ENCODE measurements at places on chromosomes 6 and 20.

GRCh38 chr6:119140196-119141140 lies 62.0 kb upstream of the FAM184A start:
- no peak for DNase-seq

GRCh38 chr6:169800116-169800667 lies 48.8 kb downstream of the ERMARD start:
- DNase-seq, result no peak

- DNase-seq, result no peak
Measured at GRCh38 chr6:2205396-2205795, 40.0 kb downstream of the GMDS start.

- no peak for DNase-seq
Measured at GRCh38 chr6:107542192-107542668, 52.3 kb downstream of the SOBP start.

GRCh38 chr6:113854531-113855499 lies 2.3 kb upstream of the MARCKS start:
- DNase-seq, result no peak

DNA sequence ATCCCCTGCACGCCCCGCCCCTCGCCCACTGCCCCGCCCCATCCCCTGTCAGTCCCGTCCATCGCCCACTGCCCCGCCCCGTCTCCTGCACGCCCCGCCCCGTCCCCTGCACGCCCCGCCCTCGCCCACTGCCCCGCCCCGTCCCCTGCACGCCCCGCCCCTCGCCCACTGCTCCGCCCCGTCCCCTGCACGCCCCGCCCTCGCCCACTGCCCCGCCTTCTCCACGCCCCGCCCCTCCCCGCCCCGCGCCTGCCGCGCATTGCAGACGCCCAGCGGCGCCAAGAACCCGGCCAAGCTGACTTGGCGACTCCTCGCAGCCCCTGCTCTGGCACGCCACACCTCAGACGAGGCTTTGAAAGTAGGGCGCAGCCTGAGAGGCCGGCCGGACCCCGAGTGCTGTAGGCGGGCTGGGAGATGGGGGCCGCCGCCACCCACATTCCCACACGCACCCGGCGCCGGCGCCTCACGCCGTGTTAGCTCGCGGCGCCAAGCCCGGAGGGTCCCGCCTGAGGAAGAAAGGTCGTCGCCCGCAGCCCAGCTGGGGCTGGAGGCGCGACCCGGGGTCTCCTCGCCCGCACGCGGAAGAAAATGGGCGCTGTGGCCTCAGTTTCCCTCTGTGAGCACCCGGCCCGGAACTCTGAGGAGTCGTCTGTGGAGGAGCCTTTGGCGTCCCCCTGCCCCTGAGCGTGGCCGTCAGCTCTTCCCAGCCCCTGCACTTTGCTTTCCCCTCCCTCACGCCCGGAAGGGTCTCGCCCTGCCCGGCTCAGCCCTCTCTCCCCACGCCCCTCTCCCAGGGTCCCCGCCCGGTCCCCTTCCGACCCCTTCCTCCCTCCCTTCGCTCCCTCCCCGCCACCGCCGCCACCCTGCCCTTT lies at the start of gene RAD21L1:
Gene RAD21L1, plus strand, starts transcription at position 262 of the 872 bp plus-strand sequence. CDS start 2,410 bp downstream, outside the sequence.
- peak; percentile 82 for DNase-seq

- no peak for DNase-seq
Measured at GRCh38 chr6:115159733-115160132, 816.9 kb upstream of the HS3ST5 start.

DNA sequence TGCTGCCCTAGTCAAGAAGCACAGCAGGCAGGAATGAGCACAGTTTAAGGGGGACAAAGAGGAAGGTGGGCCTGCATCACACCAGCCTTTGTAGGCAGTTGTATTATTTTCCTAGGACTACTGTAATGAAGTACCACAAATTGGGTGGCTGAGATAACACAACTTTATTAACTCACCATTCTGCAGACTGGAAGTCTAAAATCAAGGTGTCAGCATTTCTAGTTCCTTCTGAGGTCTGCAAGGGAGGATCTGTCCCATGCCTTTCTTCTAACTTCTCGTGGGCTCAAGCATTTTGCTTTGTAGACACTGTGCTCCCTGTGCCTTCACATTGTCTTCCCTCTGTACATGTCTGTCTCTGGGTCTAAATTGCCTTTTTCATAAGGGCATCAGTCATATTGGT lies 488.5 kb upstream of the JARID2 start:
- no peak for DNase-seq

GRCh38 chr6:111837641-111838500 lies 35.4 kb downstream of the FYN start:
- no peak for DNase-seq

- DNase-seq, result peak; percentile 64
Measured at GRCh38 chr20:31560094-31560745, 44.9 kb upstream of the ID1 start.

DNA sequence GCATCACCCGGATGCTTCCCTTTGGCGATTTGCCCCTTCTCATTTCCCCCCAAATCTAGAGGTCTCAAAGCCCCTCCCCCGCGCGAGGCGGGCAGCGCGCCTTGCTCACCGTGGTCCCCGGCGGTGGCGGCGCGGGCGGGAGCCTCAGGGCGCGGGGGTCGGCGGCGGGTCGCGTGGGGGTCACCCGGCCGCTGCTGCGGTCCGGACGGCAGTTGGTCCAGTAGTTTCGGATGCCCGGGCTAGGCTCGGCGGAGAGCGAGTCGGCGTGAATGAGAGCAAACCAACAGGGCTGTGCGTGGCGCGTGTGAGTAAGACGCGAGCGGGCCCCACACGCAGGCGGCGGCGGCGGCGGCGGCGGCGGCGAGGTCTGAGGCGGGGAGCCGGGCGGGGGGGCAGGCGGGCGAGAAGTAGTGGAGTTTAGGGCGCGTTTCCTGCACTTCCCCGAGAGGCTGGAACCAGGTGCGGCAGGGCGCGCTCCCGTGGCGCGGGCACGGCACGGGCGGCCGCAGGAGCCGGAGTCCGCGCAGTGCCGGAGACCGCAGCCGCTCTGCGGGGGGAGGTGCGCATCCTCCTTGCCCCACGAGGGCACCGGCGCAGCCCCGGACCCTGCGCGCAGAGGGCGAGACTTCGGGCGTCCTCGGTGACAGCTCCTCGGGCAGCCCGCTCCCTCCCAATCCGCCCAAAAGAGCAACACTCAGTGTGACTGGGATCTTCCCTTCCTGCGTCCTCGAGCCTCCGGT lies 567 bp downstream of the HS3ST5 start:
- DNase-seq, result no peak

DNA sequence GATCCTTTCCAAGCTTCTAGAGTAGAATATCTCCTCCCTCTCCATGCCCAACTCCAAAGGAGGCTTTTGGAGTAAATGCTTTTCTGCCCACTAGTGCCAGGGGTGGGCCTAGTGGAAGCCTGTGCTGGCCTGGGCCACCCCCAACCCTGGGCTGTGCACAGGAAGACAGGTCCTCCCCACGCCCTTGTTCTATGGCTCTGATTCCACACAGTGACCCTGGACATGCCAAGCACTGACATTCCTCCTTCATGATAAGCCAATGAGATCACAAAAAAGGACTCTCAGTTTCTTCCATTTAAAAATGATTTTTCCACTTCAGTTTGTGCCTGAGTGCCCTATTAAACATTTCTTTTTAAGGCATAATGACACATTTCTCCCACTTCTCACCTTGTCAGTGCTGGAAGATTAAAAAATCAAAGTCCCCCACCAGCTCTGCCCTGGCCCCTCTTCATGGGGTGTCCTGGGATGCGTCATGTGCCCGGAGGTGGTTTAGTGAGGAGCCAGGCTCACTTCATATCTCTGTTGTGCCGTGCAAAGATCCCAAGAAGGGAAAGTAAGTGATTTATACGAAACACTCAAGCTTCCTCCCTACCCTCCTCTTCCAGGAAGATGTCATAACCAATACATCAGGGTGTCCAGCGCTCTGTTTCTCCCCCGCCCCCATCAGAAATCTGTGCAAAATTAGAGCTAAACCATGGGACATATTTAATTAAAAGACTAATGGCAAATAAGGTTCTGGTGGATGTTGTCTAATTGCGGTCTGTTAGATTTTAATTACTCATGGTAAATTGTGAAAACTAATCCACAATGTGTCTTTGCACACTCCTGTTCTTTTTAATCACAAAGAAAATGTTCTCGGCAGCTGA lies 255.0 kb downstream of the NRN1 start:
- no peak for DNase-seq

DNA sequence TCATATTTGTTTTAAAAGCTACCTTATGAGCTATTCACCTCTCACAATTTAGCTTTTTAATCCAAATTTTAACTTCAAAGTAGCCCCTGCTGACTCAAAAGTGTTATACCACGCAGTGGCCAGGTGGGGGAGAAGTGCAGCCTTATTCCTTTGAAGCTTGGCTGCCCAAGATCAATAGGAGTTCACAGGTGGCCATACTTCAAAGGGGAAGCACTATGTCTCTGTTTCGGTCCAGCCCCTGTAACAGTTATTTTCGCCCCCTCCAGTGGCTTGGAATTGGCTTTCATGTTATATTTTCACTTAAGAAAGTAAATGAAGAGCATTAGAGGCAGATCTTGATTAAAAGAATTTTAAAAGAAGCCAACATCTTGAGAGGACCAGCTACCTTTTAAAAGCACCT lies 608.4 kb downstream of the EPHA7 start:
- no peak for DNase-seq

GRCh38 chr6:139764498-139764986 lies 390.1 kb upstream of the CITED2 start:
- no peak for DNase-seq

DNA sequence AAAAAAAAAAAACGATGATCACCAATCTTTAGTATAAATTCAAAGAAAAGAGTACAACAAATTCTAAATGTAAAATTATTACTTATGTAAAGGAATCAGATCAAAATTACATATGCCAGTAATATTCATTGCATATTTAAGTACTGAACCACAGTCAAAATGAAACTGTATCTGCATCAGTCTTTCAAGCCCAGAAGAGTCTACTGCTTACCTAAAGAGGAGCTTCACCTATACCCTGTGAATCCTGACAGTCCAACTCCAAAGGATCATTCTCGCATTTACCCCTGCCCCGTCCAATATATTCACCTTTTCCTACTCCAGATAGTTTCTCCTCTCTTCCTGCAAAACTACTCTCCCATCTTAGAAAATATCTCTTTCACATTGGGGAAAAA lies 9.2 kb downstream of the ATG5 start:
- no peak for DNase-seq

- DNase-seq, result peak; percentile 15
Measured at GRCh38 chr20:37564388-37565133, 36.9 kb upstream of the BLCAP start.

DNA sequence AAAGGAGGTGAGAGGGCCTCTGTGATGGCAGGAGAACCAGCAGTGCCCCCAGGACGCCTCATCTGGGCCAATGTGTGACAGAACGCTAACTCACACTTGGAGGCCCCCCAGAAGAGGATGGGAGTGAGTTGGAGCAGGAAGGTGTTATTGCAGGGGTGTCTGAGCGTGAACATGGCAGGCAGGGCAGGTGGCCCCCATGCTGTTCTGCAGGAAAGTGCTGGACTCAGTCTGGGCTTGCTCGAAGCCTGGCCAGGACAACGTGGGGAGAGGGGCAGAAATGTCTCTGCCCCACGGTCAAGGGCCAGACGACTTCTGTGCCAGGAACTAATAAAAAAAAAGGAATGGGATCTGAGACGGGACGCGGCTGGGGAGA lies 931 bp upstream of the EBF4 start:
- DNase-seq, result no peak

GRCh38 chr6:36402481-36402880 lies 15.0 kb upstream of the ETV7 start:
- no peak for DNase-seq

GRCh38 chr6:35977308-35977707 lies 47.1 kb downstream of the SLC26A8 start:
- DNase-seq, result no peak

- DNase-seq, result no peak
Measured at GRCh38 chr20:33740189-33740588, 8.4 kb downstream of the ZNF341 start.

GRCh38 chr6:92690997-92691599 lies 728.3 kb downstream of the EPHA7 start:
- no peak for DNase-seq

DNA sequence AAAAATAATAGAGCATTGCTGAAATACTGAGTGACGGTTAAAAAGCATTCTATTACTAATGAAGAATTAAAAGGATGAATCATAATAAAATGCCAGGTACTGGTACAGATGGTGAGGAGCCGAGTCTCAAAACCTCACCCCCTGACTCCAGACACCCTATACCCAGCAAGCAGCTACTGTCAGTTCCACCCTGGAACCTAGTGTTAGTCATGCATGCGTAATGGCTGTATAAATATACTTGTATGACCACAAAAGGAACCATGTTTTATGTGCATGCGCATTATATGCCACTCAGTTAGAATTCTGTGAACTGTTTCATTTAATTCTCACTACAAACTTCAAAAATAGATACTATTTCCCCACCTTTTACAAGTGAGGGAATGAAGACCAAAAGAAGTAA lies 568.7 kb upstream of the RNF217 start:
- no peak for DNase-seq

GRCh38 chr20:51158226-51158625 lies 135.3 kb upstream of the KCNG1 start:
- DNase-seq, result no peak

- no peak for DNase-seq
Measured at GRCh38 chr20:48211238-48211637, 426.0 kb upstream of the SULF2 start.

DNA sequence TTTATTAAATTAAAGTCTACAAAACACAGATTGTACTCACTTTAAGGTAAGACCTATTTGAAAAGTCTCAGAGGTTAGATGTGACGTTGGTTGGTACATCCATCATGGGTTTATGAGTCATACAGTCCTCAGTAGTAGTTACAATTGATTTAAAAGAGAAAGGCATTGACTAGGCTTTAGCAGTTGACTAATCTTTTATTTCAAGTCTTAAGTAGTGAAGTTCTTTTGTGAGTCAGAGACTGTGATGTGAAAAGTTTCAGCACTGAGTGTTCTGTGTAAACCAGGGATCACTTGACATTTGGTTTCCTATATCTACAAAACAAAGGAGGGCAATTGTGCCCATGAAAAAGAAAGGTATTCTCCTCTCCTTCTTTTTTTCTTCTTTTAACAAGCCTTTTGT lies 221.3 kb downstream of the GRIK2 start:
- DNase-seq, result no peak

Data from T follicular helper cell (primary cell).